ENCODE measurements at places on chromosomes 16 and 17.

- no peak for DNase-seq
These were observed 530 bp downstream of the GSG1L start for GRCh38 chr16:28062847-28063521.

DNA sequence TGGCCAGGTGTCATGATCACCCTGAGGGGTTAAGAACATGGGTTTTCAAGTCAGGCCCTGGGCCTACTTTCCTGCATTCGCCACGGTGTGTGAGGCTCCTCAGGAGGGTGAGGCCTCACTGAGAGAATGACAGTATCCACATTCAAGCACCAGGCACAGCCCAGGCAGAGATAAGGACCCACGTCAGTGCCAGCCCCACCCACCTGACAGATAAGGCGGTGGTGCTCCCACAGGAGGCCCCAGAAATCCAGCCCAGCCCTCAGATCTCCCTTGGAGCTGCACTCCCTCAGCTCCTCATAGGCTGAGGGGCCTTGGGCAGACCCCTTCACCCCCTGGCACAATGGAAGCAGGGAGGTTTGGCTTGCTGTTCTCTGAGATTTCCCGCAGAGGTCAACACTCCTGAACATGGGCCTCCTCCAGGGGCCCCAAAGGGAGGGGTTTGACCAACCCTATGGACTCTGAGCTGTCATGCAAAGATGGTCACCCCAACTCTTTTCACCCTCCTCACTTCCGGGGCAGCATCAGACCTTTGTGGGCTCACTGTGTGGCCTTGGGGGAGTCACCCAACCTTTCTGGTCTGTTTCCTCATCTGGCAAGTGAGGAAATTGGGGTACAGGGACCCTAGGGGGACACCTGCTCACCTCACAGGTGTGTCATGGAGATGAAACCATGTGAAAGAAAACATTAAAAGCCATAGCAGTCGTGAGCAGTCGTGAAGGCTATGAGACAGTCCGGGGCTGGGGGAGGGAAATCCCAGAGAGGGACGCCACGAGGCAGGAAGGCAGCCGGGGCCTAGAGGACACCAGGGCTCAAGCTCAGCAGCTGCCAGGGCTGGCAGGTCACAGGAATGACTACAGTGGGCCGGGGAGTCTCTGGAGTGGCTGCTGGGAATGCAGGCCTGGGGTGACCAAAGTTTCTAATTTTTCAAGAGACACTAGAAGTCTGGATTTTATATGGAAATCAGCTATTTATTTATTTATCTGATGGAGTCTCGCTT is 15.4 kb downstream of the PLLP start:
- no peak for DNase-seq

DNA sequence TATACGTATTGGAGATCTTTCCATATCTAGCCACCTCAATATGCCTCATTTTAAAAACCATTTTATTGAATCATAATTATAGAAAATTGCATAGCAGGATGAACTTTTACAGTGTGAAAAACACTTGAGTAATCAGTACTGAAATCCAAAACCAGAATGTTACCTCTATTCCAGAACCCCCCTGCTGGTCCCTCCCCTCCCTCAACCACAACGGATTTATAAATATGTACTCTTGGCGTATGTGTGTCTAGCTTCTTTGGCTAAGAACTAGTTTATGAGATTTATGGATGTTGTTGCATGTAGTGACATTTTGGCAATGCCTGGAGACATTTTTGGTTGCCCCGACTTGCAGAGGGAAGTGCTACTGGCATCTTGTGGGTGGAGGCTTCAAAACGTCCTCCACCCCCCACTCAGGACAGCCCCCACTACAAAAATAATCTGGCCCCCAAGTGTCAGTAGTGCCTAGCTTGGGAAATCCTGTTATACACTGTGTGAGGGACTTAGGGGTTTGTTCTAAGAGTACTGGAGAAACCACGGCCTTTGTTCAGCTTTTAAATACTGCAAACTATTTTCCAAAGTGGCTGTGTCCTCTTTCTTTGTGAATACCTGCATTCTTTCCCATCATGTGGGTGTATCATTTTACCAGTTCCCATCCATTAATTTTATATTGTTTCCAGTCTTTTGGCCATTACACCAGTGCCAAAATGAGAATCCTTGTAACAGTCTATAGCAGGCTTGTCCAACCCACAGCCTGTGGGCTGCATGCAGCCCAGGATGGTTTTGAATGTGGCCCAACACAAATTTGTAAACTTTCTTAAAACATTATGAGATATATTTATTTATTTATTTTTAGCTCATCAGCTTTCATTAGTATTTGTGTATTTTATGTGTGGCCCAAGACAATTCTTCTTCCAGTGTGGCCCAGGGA is 23.7 kb downstream of the ITPRIPL2 start:
- no peak for DNase-seq

- DNase-seq = no peak
These were observed 6.0 kb upstream of the GRIN2C start for GRCh38 chr17:74865504-74866197.

DNA sequence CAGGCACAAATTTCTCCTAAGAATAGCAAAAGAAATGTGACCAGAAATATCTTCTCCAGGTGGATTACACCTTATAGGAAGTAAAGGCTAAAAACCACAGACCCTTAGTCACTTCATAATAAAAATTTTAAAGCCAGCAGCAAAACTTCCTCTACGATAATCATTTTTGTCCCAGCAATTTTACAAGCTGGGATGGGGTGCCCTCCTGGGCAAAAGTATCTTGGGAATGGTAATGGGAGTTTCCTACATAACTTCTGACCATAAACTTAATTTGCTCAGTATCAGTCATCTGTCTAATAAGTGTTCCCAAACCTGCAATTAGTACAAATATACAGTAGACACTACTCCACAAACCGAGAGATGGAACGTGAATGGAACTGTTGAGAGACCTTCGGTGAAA is 3.0 kb downstream of the PHF12 start:
- DNase-seq = no peak

GRCh38 chr16:15775663-15776304 is 81.0 kb downstream of the MYH11 start:
- DNase-seq = no peak

DNA sequence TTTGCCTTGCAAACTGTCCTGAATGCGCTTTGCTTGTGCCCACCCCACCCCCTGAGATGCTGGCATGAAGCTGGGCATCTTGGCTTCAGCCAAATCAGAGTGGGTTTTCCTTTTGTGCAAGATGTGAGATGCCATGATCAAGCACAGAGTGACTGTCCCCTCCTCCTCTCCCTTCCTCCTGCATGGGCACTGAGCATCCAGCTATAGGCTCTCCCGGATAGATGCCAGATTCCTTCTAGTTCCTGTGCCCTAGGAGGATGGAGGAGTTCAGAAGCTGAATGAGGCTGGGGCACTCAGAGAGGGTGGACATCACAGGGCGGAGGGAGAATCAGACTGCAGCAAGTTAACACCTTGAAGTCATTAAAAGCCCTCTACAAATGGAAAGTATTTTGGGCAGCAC is 384.1 kb upstream of the CCL2 start:
- DNase-seq = no peak

GRCh38 chr16:1780677-1781072 is 1.7 kb downstream of the SPSB3 start:
- no peak for DNase-seq
